Left lung (tissue), 14 donors: ENCODE measurements at places on chromosomes 4 and X. TPM values are rescaled to one million over a fixed set of nuclear protein-coding genes. Genes with fewer than 3 reads are reported as not detected.

The TLR8 gene
- 5.7 TPM for total RNA-seq

The CNGA1 gene
- 0.73 TPM for total RNA-seq

The FGG gene
- 11.2 TPM for total RNA-seq

The MAGEE1 gene
- 3.8 TPM for total RNA-seq

The NAP1L5 gene
- 3.2 TPM for total RNA-seq

The SLC4A4 gene
- 17.2 TPM for total RNA-seq

The CXCL9 gene
- total RNA-seq = 4.1 TPM

The GAB3 gene
- 6.6 TPM for total RNA-seq

The NDNF gene
- total RNA-seq = 143 TPM

GRCh38 chr4:19492606-19493005 is 759.1 kb upstream of the SLIT2 start:
- H3K36me3 ChIP-seq = no peaks in the 10 kb centered on the region
- no peaks in the 10 kb centered on the region for H3K27me3 ChIP-seq
- no peak overlapping the region for H3K4me3 ChIP-seq
- H3K4me1 ChIP-seq = no peaks in the 10 kb centered on the region

DNA sequence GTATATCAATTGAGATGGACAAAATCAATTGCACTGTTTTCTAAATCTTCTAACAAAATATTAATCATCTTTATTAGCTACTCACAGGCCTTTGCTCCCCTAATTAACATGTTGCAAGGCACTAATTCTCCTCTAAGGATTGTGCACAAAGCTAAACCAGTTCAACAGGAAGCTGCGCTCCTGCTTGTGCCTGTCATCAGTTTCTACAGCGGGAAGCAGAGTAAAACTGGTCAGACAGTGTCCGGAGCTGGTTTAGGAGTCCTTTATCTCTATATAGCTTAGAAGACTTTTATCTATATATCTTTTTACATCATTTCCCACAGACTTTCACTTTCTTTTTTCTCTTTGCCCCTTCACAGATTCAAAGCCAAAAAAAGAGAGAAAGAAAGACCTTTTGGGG is 79.1 kb downstream of the ELOVL6 start:
- H3K27me3 ChIP-seq = no peaks in the 10 kb centered on the region
- H3K27ac ChIP-seq = no peak overlapping the region
- no peak overlapping the region for H3K4me3 ChIP-seq
- DNase-seq = no peak
- H3K4me1 ChIP-seq = no peaks in the 10 kb centered on the region

DNA sequence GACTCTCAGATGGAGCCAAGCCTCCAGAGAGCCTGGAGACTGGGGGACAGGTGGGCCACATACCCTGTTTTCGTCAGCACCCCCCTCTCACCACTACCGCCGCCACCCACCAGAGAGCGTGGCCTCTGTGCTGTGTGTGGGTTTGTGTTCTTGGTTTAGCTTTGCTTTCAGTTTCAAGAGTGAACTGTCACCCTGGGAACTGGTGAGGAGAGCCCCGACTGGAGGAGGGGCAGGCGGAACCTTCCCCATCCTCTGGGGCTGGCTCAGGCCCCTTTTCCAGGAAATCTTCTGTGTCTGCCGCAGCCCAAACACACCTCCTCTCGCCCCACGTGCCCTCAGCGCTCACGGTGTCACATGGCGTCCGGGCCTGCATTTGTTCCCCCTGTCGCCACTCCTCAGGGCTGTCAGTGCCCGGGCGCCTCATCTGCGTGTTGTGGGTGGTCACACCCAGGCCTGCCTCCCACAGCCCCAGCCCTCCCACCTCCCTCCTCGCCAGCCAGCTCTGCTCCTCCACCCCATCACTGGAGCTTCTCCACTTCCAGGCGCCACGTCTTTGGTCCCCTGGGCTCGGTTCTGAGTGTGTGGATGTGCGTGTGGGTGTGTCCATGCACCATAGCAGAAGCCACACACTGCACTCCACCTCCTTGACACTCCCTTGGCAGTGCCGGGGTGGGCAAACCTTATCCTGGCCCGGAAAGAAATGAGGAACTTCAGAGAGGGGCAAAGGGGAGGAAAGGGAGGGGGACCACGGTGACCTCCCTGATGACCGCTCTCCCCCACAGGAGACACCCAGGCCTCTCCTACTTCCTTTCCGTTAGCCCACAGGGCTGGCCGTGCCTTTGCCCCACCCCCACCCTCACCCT is 27.8 kb downstream of the ELF4 start:
- peaks cover 64% of the 10 kb centered on the region for H3K4me1 ChIP-seq
- H3K36me3 ChIP-seq = no peaks in the 10 kb centered on the region
- H3K27ac ChIP-seq = peak overlapping the region; percentile 19

GRCh38 chr4:72909461-72909860 is 160.1 kb downstream of the COX18 start:
- DNase-seq = no peak
- no peak overlapping the region for H3K4me3 ChIP-seq
- H3K36me3 ChIP-seq = no peaks in the 10 kb centered on the region
- no peak overlapping the region for H3K27ac ChIP-seq
- no peaks in the 10 kb centered on the region for H3K4me1 ChIP-seq
- H3K27me3 ChIP-seq = no peaks in the 10 kb centered on the region

DNA sequence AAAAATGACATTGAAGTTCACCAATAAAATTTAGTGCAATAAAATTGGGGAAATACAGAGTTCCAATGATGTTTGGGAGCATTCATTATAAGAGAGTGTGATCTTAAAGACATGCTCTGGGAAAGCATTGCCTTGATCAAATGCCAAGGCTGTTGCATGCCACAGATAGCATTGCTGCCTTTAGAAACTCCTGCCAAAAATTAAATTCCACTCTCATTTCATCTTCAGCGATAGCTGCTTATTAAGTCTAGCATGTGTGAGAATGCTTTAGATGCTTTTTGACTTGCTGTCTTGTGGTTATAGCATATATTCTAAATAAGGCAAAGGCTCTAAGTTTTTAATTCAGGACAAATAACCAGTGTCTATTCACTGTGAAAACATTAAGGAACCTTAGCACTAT is 49.3 kb downstream of the NPNT start:
- H3K27ac ChIP-seq = no peak overlapping the region
- H3K4me3 ChIP-seq = no peak overlapping the region
- H3K4me1 ChIP-seq = no peaks in the 10 kb centered on the region
- H3K27me3 ChIP-seq = no peaks in the 10 kb centered on the region
- DNase-seq = peak; percentile 36

DNA sequence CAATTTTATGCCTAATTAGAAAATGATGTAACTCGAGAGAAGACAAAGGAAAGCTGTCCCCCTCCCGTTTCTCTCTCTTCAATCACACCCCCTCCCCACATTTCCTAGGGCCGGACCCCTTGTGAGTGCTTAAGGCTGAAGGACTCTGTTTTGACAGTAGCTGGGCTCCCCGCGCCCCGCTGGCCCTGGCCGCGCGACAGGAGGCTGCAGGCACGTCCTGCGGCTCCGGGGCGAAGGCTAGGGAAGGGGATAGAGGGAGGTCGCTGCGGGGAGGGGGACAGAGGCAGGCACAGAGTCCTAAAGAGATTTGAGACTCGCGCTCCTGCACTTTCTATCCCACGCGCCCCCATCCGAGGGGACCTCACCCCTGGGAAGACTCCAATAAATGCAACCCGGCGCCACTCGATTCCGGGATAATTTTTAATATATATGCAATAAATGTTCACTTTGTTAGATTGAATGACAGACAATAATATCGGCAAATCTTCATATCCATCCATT is 56.2 kb upstream of the TMEM33 start:
- no peaks in the 10 kb centered on the region for H3K36me3 ChIP-seq
- DNase-seq = no peak
- no peak overlapping the region for H3K27ac ChIP-seq
- H3K27me3 ChIP-seq = peaks cover 100% of the 10 kb centered on the region
- H3K4me1 ChIP-seq = peaks cover 15% of the 10 kb centered on the region
- H3K4me3 ChIP-seq = no peak overlapping the region

- no peaks in the 10 kb centered on the region for H3K4me1 ChIP-seq
- no peaks in the 10 kb centered on the region for H3K27me3 ChIP-seq
- no peaks in the 10 kb centered on the region for H3K36me3 ChIP-seq
- no peak overlapping the region for H3K4me3 ChIP-seq
Observed at GRCh38 chrX:23381099-23382087, 46.7 kb downstream of the PTCHD1 start.

DNA sequence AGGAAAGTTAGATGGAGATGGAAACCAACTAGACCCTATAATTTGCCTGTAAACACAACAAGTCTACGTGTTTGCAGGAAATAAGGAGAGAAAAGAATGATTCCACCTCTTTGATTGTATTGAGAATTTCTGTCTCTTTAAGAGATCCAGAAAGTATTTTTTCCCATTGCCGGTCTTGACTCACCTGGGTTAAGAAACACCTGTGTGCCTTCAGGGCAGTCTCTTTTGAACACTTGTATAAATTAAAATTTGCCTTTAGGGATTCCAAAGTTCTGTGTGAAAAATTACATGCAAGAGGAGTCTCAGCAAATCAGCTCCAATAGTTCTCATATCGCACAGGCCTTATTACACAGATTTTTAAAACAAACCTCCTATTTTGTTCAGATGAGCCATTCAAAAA is 46.0 kb upstream of the SMAD1 start:
- no peaks in the 10 kb centered on the region for H3K4me1 ChIP-seq
- H3K4me3 ChIP-seq = no peak overlapping the region
- no peaks in the 10 kb centered on the region for H3K27me3 ChIP-seq
- no peaks in the 10 kb centered on the region for H3K36me3 ChIP-seq

GRCh38 chrX:115642895-115643530 is 82.0 kb downstream of the PLS3 start:
- no peak overlapping the region for H3K27ac ChIP-seq
- peaks cover 8% of the 10 kb centered on the region for H3K27me3 ChIP-seq
- no peak overlapping the region for H3K4me3 ChIP-seq
- peaks cover 8% of the 10 kb centered on the region for H3K4me1 ChIP-seq

- peaks cover 11% of the 10 kb centered on the region for H3K4me1 ChIP-seq
- DNase-seq = peak; percentile 74
- H3K36me3 ChIP-seq = no peaks in the 10 kb centered on the region
- no peak within 1 kb of the TSS for H3K27ac ChIP-seq
Observed at GRCh38 chr4:118034053-118034785, at the start of gene NDST3. TSS of gene NDST3 (plus strand) at chr4:118034486. CDS start at chr4:118053911, 19,425 bp downstream.

- no peak overlapping the region for H3K27ac ChIP-seq
- no peaks in the 10 kb centered on the region for H3K36me3 ChIP-seq
- H3K4me1 ChIP-seq = no peaks in the 10 kb centered on the region
- DNase-seq = no peak
- H3K27me3 ChIP-seq = no peaks in the 10 kb centered on the region
Observed at GRCh38 chrX:57929373-57929772, 19.1 kb upstream of the ZXDA start.

DNA sequence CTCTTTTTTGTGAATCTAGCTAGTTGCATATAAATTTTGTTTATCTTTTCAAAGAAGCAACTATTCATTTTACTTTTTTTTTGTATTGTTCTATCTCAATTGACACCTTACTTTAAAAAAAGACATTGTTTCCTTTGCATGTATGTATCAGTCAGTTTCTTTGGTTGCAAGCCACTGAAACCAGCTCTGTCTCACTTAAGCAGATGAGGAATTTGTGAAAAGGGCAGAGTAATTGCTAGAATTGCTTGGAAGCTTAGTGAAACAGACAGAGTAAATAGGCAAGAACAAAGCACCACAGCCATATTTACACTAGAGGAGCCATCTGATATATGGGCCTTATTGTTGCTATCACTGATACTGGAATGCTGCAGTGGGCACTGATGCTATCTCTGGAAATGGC is 231.4 kb upstream of the KLF8 start:
- no peak for DNase-seq
- H3K4me1 ChIP-seq = no peaks in the 10 kb centered on the region
- no peaks in the 10 kb centered on the region for H3K27me3 ChIP-seq
- no peaks in the 10 kb centered on the region for H3K36me3 ChIP-seq
- no peak overlapping the region for H3K27ac ChIP-seq

GRCh38 chr4:112023402-112023950 is 121.8 kb upstream of the FAM241A start:
- no peak for DNase-seq
- H3K27me3 ChIP-seq = no peaks in the 10 kb centered on the region
- no peaks in the 10 kb centered on the region for H3K4me1 ChIP-seq
- no peak overlapping the region for H3K27ac ChIP-seq
- H3K4me3 ChIP-seq = no peak overlapping the region
- H3K36me3 ChIP-seq = no peaks in the 10 kb centered on the region

DNA sequence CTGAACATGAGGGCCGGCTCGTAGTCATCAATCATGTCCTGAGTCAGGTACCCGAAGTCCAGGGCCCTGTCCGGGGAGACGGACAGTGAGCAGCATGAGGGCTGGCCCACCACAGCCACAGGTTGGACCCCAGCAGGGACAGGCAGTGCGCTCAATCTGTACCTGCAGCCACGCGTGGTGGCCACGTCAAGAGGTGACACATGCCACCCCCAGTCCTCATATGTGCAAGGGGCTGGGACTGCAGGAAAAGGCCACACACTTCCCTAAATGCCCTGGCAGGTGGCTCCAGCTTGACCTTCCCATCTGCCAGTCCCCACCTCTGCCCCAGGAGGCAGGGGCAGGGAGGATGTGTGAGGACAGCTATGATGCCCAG is 73.8 kb upstream of the MXD4 start:
- DNase-seq = no peak
- H3K27me3 ChIP-seq = no peaks in the 10 kb centered on the region
- H3K4me1 ChIP-seq = no peaks in the 10 kb centered on the region

GRCh38 chr4:180057299-180057721 is 2185.9 kb upstream of the TENM3 start:
- peak; percentile 3 for DNase-seq
- no peak overlapping the region for H3K27ac ChIP-seq
- no peak overlapping the region for H3K4me3 ChIP-seq
- H3K27me3 ChIP-seq = peaks cover 51% of the 10 kb centered on the region

- no peaks in the 10 kb centered on the region for H3K4me1 ChIP-seq
- DNase-seq = no peak
- no peak overlapping the region for H3K27ac ChIP-seq
- H3K4me3 ChIP-seq = no peak overlapping the region
- no peaks in the 10 kb centered on the region for H3K36me3 ChIP-seq
Observed at GRCh38 chr4:169150806-169151205, 120.0 kb downstream of the SH3RF1 start.

DNA sequence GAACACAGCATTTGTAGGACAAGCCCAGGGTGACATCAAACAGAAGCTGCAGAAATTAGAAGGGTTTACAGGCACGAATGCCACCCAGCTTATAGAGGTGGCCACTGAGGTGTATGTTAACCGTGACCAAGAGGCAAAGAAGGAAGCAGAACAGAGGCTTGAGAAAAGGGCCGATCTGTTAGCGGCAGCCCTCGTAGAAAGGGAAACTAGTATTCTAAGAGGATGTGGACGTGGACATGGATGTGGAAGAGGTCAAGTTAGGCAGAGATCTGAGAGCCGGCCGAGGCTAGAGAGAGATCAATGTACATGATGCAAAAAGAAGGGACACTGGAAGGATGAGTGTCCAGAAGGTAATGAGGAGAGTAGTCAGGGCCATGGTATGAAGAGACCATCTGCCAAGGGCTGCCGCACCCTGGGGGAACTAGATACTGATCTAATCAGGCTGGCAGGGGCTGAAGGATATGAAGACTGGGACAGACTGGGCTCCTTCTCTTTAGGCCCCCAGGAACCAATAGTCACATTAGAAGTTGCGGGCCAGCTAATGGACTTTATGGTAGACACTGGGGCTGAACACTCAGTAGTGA is 27.5 kb downstream of the LIAS start:
- H3K4me1 ChIP-seq = no peaks in the 10 kb centered on the region
- no peaks in the 10 kb centered on the region for H3K27me3 ChIP-seq
